Kasumi-1 (cell line): ENCODE measurements at places on chromosomes 11 and 22.

DNA sequence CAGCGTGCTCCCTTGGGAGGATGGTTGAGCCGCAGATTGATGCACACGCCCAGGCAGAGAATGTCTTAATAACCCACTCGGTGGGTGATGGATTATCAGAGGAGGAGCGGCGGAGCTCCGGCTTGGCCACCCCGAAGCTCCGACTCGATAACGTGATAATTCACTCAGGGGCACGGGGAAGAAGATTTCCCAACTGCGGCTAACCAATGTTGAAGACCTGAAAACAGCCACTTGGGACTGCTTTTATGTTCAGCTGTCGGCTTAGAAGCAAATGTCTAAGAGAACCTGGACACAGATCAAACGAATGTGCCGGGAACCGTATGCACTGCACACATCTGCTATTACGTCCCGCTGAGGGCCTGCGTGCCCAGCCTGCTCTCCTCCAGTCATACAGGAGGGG, 206.8 kb upstream of the CADM1 start:
- DNase-seq = no peak

- peak; percentile 75 for DNase-seq
These were observed 41.8 kb downstream of the DDI1 start for GRCh38 chr11:104078245-104078644.

GRCh38 chr11:12606597-12606996, 67.6 kb upstream of the TEAD1 start:
- DNase-seq = no peak

DNA sequence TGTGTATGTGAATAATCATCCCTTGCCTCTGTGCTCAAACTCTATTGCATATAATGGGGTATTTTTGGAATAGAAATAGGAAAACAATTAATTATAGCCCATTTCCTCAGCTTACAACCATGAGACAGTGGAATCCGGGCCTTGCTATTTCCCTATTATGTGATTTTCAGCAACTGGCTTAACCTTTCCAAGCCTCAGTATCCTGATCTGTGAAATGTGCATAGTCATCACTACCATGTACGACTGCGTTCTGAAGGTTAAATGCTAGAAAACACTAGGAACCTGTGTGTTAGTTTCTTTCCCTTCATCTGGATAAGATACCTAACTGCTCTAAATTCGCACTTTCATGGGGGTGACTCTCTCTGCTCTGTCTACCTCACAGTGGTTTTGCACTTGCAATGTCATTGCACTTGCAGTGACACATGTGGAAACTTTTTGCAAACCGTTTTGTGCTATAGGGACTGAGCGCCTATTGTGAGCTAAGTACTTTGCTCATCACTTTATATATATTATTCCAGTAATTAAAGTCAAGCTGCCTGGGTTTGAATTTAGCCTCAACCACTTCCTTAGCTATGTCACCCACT, 48.3 kb downstream of the IRAG1 start:
- no peak for DNase-seq

DNA sequence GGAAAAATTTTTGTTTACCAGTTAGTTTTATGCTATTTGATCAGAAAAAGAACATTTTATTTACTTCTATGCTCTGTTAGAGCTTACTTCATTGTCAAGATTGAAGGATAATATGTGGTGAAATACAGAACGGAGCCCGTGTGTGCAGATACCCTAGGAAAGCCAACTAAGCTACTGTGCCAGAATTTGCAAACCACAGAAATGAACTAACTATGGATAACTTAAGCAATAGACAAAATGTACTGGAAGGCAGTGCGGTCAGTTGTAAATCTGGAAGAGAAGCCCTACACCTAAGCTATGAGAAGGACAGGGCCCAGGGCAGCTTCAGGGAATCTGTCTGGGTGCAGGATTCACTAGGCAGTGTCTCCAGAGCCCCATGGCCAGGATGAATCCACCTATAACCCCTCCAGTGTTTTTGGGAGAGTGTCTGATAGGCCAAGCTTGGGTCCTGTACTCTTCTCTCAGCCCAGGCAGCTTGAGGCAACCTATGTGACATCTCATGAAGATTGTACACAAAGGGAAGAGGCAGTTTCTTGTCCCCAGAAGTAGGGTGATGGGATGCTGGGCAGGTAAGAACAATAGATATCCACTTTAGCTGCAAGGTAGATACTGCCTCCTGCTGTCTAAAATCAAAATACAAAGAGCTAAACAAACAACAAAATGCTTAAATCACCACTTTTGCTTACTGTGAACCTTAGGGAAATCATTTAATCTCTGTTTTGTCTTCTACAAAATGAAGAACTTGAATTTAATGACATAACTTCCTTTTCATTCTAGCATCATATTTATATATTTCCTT, 12.1 kb downstream of the MMP7 start:
- no peak for DNase-seq

DNA sequence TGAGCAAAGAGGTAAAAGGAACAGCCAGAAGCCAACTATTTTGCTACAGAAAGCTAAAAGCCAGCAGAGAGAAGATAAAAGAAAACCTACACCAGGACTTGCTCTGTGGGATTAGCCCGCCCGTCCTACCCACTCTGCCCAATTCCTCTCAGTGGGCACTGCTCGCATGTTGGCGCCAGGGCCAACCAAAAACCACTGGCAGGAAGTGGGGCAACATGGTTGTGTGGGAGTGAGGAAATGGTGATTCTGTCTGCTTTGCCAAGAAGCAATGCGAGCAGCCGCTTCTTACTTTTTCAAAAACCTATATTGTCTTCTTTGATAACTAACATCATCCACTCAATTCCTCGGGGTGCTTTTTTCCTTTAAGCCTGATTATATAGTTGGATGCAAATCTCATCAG, 14.2 kb upstream of the APOA1 start:
- DNase-seq = peak; percentile 72

GRCh38 chr22:19710769-19711106, 3.6 kb upstream of the SEPTIN5 start:
- DNase-seq = no peak

DNA sequence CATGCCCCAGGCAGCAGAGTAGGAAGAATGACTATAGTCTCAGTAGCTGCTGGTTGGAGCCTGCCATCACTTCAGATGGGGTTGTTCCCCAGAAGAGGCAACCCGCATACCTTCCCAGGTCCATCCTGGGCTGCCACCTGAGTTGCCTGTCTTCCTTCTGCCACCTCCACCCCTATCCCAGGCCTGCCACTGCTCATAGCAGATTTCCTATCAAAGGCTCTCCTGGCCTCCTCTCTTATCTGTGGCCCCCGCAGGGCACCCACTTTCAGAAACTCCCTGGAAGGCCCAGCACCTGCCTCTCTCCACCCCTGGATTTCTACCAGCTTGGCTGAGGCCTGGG, 649 bp upstream of the NR1H3 start:
- DNase-seq = no peak

DNA sequence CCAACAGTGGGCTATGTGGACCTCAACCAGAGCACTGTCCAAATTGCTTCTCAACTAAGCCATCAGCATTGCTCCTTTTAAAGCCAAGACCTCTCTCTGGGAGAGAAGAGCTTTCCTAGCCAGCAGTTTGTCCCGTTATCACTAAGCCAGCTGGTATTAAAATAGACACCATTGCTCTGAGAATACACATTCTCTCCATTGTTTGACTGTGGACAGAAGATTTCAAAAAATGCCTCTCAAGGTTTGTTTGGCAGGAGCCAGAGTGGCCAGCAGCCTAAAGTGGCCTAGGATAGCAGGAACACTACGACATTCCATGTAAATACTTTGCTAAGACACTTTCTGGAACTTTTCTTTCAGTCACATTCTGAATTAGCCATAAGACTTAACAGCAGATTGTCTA, 41.3 kb downstream of the EIF4ENIF1 start:
- no peak for DNase-seq

DNA sequence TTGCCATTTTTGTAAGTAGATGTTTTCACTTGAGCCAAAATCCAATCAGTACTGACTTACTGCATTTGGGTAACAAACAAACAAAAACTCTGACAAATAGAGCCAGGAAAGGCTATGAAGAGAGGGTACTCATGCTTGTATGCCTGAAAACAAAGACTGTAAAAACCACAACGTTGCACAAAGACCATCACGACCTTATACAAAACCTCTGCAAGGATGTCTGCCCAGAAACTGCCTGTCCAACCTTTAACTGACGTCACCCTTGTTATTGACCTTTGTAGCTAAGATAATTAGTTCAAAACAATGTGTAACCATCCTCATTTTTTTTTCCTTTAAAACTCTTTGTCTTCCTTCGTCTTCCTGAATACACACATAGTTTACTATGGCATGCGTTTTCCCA, 804 bp upstream of the CREBZF start:
- DNase-seq = no peak

DNA sequence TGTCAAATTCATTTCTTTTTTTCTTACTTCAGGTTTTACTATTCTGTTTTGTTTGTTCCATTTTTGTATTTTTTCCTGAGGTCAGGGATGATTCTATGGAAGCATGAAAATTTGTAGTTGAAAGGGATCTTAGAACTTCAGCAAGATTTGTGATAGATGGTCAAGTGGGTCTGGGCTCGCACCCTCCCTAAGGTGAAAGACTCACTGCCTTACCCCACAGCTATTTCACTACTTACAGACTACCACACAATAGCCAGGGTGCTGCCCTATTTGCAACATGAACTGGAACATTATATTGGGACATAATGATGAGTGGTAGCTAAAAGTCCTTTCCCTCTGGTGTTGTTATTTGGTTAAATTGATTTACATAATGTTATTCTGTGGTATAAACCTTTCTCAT, 62.6 kb downstream of the MAML2 start:
- DNase-seq = no peak

DNA sequence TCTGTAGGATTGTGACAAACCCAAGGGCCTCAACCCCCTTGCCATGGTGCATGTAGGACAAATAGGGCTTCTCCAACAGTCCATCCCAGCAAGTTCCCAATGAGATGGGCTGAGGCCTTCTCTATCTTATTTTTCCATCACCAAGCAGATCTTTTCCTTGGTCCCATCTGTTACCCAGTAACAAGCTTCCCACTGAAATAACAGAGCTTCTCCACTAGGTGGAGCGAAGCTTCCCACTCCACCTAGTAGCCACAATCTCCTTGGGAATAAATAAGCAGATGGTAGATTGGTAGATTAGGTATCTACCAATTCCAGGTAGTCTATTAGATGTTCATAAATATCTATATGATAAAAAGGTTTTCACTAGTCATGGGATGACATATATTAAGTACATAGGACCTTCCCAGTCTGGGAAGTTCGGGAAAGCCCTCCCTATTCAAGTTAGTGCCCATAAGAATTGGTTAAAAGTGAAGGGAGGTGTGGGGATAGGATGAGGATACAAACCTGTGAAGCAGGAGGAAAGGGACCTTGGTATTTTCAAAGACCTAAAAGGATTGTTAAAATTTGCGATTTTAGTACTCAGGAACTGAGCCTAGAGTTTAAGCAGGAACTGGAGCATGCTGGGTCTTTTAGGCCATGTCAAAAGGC, 5.9 kb upstream of the OR52L1 start:
- peak; percentile 39 for DNase-seq

- no peak for DNase-seq
These were observed 61.6 kb upstream of the KCNQ1OT1 start for GRCh38 chr11:2761131-2762030.

DNA sequence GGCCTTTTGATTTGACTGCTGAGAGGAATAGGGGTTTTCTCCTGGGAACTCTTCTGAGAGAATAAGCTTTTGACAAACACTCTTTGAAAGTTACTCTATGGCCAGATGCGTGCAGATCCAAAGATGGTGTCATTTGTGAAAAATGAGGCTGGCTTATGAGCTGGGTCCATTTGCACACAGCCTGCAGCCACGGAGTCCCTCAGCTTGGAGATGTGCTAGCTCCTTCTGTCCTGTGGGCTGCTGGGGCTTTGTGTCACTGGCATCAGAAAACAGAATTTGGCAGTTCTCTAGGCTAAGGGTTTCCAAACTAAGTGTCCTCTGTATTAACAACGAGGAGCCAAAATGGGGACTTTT, 702.4 kb downstream of the NTM start:
- DNase-seq = no peak

- no peak for DNase-seq
These were observed 37.5 kb upstream of the TSKU start for GRCh38 chr11:76745561-76746207.

GRCh38 chr11:125980436-125980835, 34.6 kb downstream of the VSIG10L2 start:
- DNase-seq = no peak

DNA sequence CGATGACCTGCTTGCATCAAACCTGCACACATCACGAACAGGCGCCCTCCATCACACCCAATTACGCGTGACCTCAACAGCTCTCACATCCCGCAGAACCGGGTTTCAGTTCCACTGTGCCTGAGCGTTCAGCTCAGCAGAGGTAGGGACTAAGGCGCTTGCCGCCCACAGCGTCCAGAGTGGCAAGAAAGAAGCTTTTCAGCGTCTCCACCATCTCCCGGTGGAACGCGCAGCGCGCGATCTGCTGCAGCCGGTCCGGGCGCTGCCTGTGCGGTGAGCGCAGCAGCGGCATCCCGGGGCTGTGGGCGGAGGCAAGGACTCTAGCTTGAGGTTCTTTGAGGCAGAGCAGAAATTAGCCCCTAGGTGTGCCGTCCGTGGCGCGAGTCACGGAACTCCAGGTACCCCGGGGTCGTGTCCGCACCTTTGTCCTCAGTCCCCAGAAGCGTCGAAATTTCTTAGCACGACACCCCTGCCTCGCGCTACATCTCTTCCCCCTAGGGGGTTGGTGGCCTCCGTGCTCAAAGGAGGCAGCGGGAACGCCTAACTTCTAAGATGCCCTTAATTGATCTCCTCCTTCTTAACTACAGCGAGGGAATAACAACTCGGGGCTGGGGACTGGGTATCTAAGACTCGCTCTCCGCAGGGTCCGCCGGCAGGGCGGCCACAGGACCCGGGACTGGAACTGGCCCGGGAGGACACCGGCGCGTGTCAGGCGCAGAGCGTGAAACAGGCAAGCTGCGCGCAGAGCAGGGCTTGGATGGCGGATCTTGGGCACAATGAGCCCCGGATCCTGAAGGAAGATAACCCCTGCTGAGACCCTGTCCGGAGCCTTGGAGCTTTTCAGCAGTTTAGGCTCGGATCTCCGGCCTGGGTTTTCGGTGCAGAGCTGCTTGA, 1.7 kb upstream of the CALCA start:
- no peak for DNase-seq

DNA sequence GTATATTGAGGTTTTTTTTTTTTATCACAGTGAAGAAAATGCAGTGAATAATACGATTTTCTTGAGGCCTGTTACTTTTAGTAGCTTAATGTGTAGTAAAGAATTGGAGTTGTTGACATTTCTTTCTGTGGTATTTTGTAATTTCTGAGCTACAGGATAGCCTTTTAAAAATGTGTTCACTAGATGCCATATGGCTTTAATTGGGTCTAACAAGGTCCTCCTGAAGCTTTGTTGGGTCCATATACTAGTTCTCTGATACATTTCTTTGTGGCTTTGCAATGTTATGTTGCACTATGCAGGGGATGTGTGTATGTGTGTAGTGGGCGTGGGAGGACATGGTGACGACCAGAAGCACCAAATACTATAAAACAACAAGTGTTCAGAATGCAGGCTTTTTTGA, 25.1 kb downstream of the FBXO7 start:
- no peak for DNase-seq

- peak; percentile 87 for DNase-seq
These were observed 12.5 kb downstream of the ATXN10 start for GRCh38 chr22:45684169-45684568.
